ENCODE measurements at places on chromosomes 1 and 21.

GRCh38 chr21:35159881-35160280, 110.8 kb upstream of the RUNX1 start:
- DNase-seq, result no peak

- peak; percentile 99 for DNase-seq
Observed at GRCh38 chr1:170074250-170075157, at the start of gene KIFAP3. TSS of gene KIFAP3 (minus strand) at chr1:170074695. CDS start at chr1:170074467, 228 bp downstream.

- peak; percentile 38 for DNase-seq
Observed at GRCh38 chr1:78688697-78689096, 39.1 kb downstream of the IFI44 start.

GRCh38 chr1:39080269-39080826, 54.2 kb downstream of the NDUFS5 start:
- no peak for DNase-seq

DNA sequence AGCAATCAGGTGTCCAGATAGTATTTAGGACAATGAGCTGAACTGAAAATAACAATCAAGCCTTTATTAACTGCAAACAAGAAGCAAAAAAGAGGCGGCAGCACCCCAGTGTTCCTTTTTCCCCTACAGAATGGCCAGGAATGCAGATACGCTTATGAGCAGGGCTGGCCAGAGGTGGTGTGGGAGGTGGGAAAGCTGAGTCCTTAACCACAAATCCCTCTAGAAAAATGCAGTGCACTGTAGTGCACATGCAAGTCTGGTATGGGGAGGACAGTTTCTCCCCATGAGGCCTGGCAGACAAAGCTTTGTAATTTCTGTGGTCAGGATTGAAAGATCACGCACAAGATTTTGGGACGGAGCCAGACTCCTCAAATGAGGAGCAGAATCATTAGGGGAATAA, 10.7 kb upstream of the IFNAR1 start:
- DNase-seq, result no peak

GRCh38 chr1:54475357-54475881, 69.2 kb upstream of the SSBP3 start:
- no peak for DNase-seq

DNA sequence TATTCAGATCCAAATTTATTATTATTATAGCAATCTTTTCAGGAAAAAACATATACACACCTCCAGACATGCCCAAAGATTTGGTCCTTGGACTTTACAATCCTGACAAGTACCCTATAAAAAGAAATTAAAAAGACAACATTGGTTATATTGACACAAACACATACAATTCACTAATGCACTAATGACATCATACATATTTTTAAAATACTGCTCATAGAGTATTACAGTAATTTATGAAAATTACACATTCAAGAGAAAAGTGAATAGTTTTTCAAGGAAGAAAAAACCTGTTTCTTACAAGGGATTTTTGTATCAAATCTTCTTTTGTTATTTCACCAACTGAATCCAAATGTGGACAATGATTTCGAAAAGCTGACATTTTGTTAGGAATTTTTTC, 18.3 kb downstream of the USP33 start:
- DNase-seq, result no peak

- peak; percentile 80 for DNase-seq
Observed at GRCh38 chr1:229024528-229025130, 246.3 kb upstream of the RAB4A start.

DNA sequence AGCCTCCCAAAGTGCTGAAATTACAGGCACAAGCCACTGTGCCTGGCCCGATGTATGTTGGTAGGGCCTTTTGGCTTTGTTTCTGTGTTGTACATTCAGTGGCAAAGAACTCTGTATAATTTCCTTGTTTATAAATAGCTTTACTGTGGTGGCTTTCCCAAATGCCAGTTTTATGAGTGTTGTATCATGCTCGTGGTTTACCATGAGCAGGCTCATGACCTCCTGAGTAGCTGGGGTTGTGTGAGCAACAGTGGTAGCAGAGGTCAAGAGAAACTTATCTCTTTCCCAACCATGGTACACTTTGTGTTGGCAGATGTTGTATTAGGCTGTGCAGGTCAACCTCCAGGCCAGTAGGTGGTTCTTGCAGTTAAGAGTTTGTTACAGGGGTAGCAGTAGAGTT, 420.4 kb upstream of the BEND5 start:
- no peak for DNase-seq

DNA sequence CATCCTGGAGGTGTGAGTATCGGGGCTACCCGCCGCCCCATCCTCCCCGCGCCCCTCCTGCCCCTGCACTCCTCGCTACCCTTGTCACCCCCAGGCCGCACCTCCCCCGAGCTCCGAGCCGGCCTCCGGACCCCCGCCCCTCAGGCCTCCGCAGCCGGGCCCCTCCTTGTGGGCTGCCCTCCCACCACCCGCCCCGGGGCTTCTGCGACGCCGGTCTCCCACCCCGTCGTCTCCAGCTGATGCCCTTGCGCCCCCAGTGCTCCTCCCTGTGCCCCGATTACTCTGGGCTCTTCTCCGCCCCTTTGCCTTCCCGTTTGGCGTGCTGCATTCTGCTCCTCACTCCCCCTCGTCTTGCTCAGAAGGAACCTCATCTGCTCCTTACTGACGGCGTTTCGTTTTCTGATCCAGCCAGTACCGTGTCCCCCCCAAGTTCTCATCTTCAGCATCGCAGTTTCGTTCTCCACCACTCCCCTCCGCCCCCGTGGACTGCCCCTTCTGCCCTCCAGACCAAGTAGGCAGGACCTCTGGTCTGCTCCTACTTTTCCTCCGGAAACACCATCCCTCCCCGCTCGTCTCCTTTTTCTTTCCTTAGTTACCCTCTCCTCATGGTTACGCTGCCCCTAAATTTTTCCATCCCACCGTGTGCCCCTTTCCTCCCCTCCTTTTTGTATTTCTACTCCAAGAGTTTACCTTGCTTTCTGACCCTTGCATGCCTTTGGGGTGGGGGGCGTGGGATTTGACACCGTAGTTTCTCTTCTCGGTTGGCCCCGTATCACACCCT, 841 bp downstream of the SNX27 start:
- DNase-seq, result peak; percentile 46

GRCh38 chr1:97348599-97349265, 572.1 kb downstream of the DPYD start:
- DNase-seq, result no peak

- no peak for DNase-seq
Observed at GRCh38 chr1:166365081-166365480, 198.3 kb upstream of the FAM78B start.

- no peak for DNase-seq
Observed at GRCh38 chr1:218490406-218490922, 145.3 kb downstream of the TGFB2 start.

DNA sequence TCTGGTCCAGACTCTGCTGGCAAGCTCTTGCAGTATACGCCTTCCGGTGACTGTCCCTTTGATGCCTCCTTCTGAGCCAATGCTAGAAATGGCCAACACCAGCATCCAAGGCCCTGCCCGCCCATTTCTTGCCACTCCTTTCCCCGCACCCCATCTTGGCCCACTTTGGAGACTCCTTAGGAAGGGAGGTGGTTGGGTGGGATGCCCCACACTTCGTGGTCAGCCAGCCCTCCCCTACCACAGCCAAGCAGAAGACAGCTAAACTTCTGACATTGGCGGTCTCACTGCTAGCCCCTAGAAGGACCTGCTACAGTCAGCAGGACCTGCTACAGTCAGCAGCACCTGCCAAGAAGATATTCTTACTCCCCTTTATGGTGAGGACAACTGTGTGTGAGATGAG, 73.5 kb upstream of the CLDN14 start:
- no peak for DNase-seq

DNA sequence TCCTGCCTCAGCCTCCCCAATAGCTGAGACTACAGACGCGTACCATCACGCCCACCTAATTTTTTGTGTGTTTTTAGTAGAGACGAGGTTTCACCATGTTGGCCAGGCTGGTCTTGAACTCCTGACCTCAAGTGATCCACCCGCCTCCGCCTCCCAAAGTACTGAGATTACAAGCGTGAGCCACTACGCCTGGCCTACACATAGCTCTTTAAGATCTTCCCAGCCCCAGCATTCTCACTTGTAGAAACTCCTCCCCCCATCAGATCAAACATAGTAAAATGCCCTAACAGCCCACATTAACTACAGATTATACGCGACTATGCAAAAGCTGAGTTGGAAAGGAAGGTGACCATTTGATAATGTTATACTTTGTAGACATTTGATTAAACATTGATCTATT, 634.8 kb downstream of the MATN1 start:
- DNase-seq, result no peak

- no peak for DNase-seq
Observed at GRCh38 chr1:219621047-219621786, 8.3 kb upstream of the ZC3H11B start.

GRCh38 chr1:197440715-197441114, 172.7 kb downstream of the CRB1 start:
- DNase-seq, result no peak

DNA sequence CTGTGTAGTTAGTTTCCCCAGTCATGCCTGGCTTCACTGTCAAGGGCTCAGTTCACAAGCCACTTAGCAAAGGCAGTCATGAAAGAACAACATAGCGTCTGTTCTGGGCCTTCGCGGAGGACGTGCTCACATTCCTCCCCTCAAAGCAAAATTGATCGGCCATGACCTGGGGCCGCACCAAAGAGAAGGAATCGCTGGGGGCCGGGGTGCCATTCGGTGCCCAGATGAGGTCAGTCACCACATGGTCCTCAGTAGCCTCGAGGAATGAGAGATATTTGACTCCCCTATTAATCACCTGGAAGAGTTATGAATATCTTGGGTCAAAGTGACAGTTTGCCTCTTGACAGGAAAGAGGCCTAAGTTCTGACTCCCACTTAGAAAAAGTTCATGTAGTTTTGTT, 251.1 kb upstream of the JUN start:
- DNase-seq, result no peak
